CD8-positive, alpha-beta memory T cell (primary cell): ENCODE measurements at places on chromosomes 1 and 21. TPM values are rescaled to one million over a fixed set of nuclear protein-coding genes. Genes with fewer than 3 reads are reported as not detected.

The MAP1LC3C gene
- not detected for total RNA-seq

The HHAT gene
- 1.4 TPM for total RNA-seq

The DPT gene
- total RNA-seq, result not detected

The SMIM11 gene
- total RNA-seq, result 20.0 TPM

The CLCA1 gene
- total RNA-seq, result not detected

The PRELP gene
- not detected for total RNA-seq

The CKS1B gene
- total RNA-seq, result 125 TPM

The SH3BGR gene
- total RNA-seq, result 5.8 TPM

The GBP7 gene
- 0.09 TPM for total RNA-seq

The LRRC38 gene
- not detected for total RNA-seq

The TMEM269 gene
- 0.20 TPM for total RNA-seq

The MAP3K7CL gene
- 4.2 TPM for total RNA-seq

The KRTAP7-1 gene
- total RNA-seq, result not detected

The MTARC1 gene
- total RNA-seq, result not detected

The NPR1 gene
- total RNA-seq, result not detected

The TESK2 gene
- 2.9 TPM for total RNA-seq
